Chondrocyte (in vitro differentiated cells): ENCODE measurements at places on chromosomes 12 and 14.

DNA sequence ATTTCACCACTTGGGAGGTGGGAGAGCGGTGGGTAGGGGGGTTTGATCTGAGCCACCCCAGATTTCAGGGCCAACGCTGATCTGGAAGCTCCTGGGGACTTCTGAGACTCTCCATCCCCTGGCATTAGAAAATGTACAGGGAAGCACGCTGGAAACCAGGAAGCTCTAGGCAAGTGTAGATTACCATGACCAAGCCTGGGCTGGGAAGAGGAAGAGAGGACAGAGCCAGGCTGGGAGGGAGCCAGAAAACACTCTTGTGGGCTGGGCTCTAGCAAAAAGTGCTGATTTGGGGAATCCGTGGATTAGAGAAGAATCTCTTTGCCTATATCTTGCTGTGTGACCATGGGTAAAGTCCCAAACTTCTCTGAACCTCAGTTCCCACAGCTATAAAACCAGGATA is 236.7 kb downstream of the BCL11B start:
- peak overlapping the region; percentile 37 for H3K27ac ChIP-seq
- peaks cover 38% of the 10 kb centered on the region for H3K4me1 ChIP-seq
- H3K27me3 ChIP-seq, result peaks cover 3% of the 10 kb centered on the region
- H3K4me3 ChIP-seq, result no peak overlapping the region
- DNase-seq, result no peak

DNA sequence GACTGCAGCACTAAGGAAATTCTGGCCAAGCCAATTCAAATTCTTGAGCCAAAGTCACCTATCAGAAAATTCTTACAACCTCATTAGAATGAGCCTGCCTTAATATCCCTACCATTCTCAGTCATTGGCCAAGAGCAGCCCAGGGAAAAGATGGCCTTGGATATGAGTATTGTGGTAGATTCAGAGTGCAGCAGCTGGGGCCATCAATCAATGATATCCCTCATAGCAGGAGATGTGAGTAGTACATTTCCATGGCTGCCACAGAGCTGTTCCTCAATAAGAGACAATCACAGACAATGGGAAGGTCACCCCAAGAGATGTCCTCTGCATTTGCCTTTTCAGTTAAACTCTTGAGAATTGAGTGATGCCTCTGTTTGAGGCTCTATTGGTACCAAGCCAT is 161.6 kb downstream of the DYRK2 start:
- no peaks in the 10 kb centered on the region for H3K27me3 ChIP-seq
- H3K4me3 ChIP-seq, result no peak overlapping the region

GRCh38 chr14:99125616-99126431 is 146.2 kb downstream of the BCL11B start:
- H3K4me3 ChIP-seq, result no peak overlapping the region
- no peaks in the 10 kb centered on the region for H3K36me3 ChIP-seq
- peaks cover 23% of the 10 kb centered on the region for H3K4me1 ChIP-seq
- no peak for DNase-seq
- H3K27me3 ChIP-seq, result peaks cover 17% of the 10 kb centered on the region

DNA sequence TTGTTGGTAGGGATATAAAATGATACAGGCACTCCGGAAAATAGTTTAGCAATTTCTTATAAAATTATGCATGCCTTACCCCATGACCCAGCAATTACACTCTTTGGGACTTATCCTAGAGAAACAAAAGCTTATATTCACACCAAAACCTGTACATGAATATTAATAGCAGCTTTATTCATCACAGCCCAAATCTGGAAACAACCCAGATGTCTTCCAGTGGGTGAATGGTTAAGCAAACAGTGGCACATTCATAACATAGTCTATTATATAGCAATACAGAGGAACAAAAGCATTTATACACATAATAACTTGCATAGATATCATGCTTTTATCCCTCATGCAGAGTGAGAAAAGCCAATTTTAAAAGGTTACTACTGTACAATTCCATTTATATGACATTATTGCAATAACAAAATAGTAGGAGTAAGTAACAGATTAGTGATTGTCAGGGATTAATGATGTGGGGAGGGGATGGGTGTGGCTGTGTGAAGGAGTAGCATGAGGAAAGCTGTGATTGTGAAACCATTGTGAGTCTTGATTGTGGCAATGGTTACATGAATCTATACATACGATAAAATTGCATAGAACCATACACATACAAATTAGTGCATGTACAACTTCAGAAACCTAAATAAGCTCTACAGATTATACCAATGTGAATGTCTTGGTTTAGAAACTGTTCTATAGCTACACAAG is 363.1 kb upstream of the OR4E1 start:
- no peak overlapping the region for H3K27ac ChIP-seq
- peaks cover 31% of the 10 kb centered on the region for H3K27me3 ChIP-seq
- H3K4me1 ChIP-seq, result no peaks in the 10 kb centered on the region
- H3K36me3 ChIP-seq, result no peaks in the 10 kb centered on the region
- DNase-seq, result no peak
- no peak overlapping the region for H3K4me3 ChIP-seq

- H3K36me3 ChIP-seq, result no peaks in the 10 kb centered on the region
- H3K4me1 ChIP-seq, result peaks cover 12% of the 10 kb centered on the region
- H3K27ac ChIP-seq, result no peak overlapping the region
- no peak overlapping the region for H3K4me3 ChIP-seq
- H3K27me3 ChIP-seq, result no peaks in the 10 kb centered on the region
- no peak for DNase-seq
Observed at GRCh38 chr12:115371711-115372110, 687.7 kb upstream of the TBX3 start.

GRCh38 chr12:110917467-110917866 is 2.9 kb downstream of the MYL2 start:
- H3K4me1 ChIP-seq, result peaks cover 31% of the 10 kb centered on the region
- H3K36me3 ChIP-seq, result peaks cover 2% of the 10 kb centered on the region
- H3K27ac ChIP-seq, result peak overlapping the region; percentile 82
- peaks cover 3% of the 10 kb centered on the region for H3K27me3 ChIP-seq

GRCh38 chr12:4908684-4909409 is 858 bp upstream of the KCNA1 start:
- peaks cover 45% of the 10 kb centered on the region for H3K27me3 ChIP-seq
- peak overlapping the region; percentile 75 for H3K4me3 ChIP-seq
- no peak overlapping the region for H3K27ac ChIP-seq
- DNase-seq, result no peak
- H3K4me1 ChIP-seq, result peaks cover 19% of the 10 kb centered on the region

- H3K27ac ChIP-seq, result no peak overlapping the region
- no peaks in the 10 kb centered on the region for H3K4me1 ChIP-seq
- DNase-seq, result no peak
- no peaks in the 10 kb centered on the region for H3K27me3 ChIP-seq
- H3K36me3 ChIP-seq, result no peaks in the 10 kb centered on the region
Observed at GRCh38 chr12:33663000-33663654, 223.5 kb upstream of the SYT10 start.
